HTR-8/SVneo (cell line): ENCODE measurements at places on chromosomes 2 and 18.

DNA sequence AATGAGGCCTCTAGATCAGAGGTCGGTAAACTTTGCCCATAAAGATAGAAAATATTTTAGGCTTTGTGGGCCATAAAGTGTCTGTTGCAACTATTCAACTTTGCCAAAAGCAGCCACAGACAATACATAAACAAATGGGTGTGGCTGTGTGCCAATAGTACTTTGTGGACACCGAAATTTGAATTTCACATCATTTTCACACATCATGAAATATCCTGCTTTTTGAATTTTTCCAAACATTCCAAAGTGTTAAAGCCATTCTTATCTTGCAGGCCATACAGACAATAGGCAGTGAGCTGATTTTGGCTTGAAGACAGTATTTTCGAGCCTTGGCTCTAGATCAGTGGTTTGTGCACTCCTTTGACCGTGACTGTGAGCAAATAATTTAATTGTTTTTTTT, 51.1 kb upstream of the EPC2 start:
- DNase-seq, result no peak

GRCh38 chr18:35106845-35107148, 65.6 kb downstream of the MAPRE2 start:
- no peak for DNase-seq

DNA sequence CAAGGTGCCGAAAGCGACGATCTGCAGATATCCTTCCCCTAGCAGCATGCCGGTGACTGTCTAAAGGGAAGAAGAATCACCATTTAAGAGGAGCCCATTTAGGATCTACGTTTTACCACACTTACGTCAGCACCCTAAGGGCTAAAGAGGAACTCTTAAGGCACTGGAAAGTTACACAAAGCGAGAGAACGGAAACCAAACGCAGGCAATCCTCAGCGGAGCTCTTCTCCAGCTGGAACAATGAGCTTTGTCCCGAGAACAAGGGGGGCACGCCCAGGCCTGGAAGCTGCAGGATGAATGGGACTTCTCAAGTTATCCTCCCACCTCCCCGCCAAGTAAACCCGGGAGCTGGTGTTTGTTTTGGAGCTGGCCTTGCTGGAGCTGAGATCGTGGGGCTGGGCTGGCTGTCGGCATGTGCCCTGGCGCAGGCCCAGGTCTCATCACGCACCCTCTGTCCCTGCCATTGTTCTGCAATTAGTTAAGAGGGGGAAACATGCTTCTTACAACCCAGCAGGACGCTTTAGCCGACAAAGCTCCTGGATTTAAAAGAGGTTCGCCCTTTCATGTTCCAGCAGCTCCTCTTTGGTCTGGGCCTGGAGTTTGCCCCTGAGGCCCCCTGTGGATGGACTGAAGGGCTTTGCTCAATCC, 36.4 kb downstream of the PXDN start:
- no peak for DNase-seq

- no peak for DNase-seq
These were observed 156.8 kb downstream of the GPD2 start for GRCh38 chr2:156592809-156593593.

DNA sequence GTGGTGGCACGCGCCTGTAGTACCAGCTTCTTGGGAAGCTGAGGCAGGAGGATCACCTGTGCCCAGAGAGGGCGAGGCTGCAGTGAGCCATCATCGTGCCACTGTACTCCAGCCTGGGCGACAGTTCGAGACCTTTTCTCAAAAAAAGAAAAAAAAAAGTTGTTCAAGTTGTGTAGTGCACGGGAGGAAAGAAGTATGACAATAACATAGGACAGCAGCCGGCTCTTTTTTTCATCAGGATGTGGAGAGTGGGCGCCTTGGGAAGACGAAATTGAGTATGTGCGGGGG, 36.5 kb downstream of the PCBP1 start:
- DNase-seq, result no peak
